Fibroblast of skin of left biceps (primary cell): ENCODE measurements at places on chromosomes 3 and 15.
A peak's percentile ranks its signal among the peaks of the same experiment; 100 is the strongest.

- no peak for DNase-seq
Observed at GRCh38 chr3:50260942-50261441, 8.0 kb upstream of the SEMA3B start.

DNA sequence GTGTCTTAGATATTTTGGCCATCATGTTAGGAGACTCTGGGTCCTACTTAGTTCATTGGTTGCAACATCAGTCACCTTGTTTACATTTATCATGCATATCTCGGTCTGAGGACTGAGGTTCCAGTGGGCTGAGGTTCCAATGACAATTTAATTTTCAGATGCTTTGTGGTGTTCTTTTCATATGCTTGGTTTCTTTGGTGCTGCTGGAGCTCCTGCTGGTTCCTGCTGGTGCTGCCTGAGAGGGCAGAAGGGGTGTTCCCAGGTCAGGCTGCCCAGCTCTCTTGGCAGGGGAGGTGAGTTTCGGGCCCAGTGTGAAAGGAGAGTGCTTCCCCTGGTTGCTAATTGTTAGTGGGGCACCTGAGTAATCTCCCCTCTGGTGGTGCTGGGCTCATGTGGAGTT is 6.9 kb upstream of the KLHL40 start:
- no peak for DNase-seq

DNA sequence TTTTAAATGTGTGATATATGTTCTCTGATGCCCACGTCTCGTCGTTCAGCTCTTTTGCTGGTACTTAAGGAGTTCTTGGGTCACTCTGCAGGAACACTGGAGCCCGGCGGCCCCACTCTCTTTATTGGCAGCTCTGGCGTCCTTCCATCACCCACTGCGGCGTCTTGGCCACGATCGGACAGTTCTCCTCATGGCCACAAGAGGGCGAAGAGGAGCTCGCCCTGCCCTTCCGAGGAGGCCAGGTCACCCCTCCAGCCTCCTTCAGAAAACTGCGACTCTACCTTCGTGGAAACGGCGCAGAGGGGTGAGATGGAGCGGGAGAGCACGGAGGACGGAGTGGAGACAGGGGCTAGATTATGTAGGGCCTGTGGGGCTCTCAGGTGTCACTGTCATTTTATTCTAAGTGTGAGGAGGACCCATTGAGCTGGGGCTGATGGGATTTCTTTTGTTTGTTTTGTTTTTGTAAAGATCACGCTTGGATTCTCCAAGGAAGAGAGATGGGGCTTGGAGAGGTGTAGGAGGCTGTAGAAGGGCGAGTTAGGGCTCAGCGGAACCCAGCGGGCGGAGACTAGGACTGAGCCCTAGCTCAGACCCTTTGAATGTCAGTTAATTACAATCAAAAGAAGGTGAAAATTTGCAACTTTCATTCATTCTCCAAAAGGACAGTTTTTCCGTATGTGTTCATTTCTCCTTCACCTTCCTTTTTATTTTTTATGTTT is 28.0 kb upstream of the GABRA5 start:
- no peak for DNase-seq

- DNase-seq = no peak
Observed at GRCh38 chr3:156029208-156029607, 91.2 kb upstream of the KCNAB1 start.

- no peak for DNase-seq
Observed at GRCh38 chr3:121637922-121638321, 22.8 kb downstream of the HCLS1 start.

DNA sequence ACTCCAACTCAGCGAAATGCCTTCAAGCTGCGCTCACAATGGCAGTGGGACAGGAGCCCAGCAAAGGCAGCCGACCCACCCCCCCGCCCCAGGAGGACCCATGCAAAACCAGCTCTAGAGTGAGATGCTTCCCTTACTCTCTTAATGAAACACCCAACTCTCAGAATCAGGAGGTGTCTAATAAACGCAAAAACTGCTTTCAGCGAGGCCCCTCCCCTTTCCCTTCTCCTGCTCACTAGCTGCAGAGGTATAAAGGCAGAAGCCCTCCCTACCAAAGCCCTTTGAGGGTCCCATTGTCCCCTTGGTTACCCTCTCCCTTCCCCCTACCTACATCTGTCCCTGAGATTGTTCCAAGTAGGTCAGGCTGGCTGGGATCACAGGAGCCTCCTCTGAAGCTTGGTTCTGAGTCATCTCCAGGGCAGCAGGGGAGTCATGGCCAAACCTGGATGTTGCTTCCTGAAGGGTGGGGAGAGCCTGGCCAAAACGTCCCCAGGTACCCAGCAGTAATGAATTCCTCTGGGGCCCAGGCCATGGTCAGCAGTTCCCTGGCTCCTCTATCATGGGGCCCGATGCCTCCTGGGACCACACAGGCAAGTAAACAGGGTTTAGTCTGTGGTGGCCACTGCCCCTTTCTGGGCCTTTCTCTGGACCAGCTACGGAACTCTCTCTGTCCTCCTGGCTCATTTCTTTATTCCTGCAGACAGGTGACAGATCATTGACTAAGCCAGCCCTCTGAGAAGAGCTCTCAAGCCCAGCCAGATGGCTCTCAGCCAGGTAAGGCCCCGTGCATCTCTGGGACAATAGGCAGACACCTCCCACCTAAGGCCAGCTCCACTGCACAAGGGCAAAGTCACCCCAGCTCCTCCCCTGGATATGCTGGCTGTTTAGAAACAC is 8.6 kb downstream of the KLHL25 start:
- DNase-seq = no peak

DNA sequence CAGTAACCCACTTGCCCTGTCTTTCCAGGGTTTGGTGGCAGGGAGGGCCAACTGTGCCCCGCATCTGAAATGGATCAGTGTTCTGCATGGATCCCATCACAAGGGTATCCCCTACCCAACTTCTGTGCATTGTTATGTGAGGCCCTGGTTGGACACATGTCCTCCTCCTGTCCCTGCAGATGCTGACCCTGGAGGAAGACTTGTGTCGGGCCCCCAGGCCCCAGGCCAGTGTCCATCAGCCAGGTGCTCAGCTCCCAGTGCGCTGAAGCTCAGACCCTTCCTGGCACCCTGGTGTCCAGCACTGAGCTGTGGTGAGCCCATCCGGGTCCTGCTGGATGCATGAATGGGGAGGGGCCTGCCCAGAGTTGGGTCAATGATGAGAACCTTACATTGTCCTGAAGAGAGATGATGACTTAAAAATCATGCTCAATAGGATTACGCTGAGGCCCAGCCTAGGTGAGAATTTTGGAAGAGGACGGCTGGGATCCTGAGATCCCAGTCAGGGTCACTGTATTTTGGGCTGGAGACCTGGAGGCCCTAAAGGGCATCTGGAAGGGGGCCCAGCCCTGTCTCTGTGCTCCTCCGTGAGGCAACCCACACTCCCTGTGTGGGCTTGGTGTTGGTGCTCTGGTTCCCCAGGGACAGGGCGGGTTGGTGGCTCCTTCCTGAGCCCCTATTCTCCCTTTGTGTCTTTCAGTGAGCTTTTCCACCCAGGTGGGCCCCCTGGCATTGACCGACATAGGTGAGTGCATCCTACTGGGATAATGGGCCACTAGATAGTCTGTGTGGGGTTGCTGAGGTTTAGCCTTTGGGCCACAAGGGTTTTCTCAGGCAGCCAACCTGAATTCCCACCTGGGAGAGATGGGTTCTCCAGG is 199.1 kb downstream of the UBE3A start:
- no peak for DNase-seq

- no peak for DNase-seq
Observed at GRCh38 chr3:159892171-159892795, 96.4 kb upstream of the IL12A start.

GRCh38 chr3:5217824-5218595 is 30.5 kb downstream of the EDEM1 start:
- DNase-seq = no peak

GRCh38 chr3:196268284-196269163 is 19.0 kb downstream of the PCYT1A start:
- no peak for DNase-seq

DNA sequence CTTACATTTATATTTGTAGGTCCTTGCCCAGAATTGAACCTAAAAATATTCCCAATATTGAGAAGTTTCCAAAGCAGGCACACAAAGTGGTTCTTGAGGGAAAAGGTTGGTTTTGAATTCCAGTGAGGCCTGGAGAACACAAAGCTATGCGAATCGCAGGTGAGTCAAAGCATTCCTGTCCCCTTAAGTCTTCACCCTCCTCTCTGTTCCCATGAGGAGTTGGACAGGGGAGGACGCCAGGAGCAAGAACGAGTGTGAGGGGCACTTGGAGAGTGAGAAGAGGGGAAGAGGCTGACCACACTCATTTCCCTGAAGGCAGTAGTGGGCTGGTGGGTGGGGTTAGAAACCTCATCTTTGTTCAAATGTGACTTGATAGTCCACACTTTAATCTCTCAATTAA is 185.8 kb upstream of the EOMES start:
- no peak for DNase-seq

GRCh38 chr3:132210476-132211346 is 106.5 kb upstream of the ACP3 start:
- no peak for DNase-seq

DNA sequence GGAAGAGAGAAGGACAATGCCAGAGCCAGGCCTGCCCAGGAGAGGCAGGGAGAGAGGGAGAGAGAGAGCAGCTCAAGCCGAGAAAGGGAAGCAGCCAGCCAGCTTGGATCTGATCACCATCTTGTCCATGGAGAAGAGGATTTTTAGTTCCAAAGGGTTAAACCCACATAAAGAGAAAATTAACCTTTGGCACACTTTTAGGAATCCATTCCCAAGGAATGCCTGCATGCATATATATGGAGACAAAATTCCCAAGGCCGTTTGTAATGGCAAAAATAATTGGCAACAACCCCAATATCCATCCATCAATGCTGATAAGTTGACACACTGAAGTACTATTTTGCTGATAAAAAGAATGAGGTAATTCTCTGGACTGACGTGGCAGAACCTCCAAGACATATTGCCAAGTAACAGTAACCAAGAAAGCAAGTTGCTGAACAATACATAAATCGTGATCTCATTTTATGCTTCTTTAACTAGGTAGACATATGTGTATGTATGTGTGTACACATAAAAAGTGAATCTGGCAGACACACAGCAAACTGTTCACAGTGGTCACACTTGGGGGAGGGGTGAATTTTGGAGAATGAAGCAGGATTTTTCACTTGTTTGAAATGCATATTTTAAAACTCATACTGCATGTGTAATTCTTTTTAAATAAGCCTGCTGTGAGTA is 7.5 kb upstream of the STRA6 start:
- DNase-seq = peak; percentile 80
